Esophagus muscularis mucosa (tissue), 4 donors: ENCODE measurements at places on chromosomes 3 and 15. TPM values are rescaled to one million over a fixed set of nuclear protein-coding genes. Genes with fewer than 3 reads are reported as not detected.

GOLGA8R gene
- total RNA-seq = 2.8 TPM

EPHA3 gene
- total RNA-seq = 25.8 TPM

DNA sequence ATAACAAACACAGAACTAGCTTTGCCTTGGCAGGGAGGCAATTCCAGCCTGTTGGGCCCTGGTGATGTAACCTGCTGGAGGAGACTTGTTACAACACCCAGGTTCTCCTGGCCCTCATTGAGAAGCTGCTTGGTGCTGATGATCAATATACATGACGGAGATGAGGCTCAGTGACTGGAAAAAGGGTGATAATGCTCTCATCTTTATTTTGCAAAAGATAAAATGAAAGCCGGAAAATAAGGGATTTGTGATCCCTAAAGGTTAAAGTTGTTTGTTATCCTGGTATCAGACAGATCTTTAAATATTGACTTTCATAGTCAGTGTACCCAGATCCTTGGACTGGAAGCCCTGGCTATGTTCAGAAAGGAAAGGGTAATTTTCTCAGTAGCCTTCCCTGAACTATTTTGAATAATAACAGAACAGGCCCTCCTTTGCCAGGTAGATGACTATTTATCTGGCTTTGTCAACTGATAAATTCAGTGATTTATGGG is 118.9 kb upstream of the MEIS2 start:
- H3K4me1 ChIP-seq = no peaks in the 10 kb centered on the region
- H3K27me3 ChIP-seq = no peaks in the 10 kb centered on the region

- no peak overlapping the region for H3K27ac ChIP-seq
- H3K36me3 ChIP-seq = peaks cover 3% of the 10 kb centered on the region
- no peak for DNase-seq
- peaks cover 49% of the 10 kb centered on the region for H3K4me1 ChIP-seq
Measured at GRCh38 chr15:29802411-29802810, 19.9 kb downstream of the TJP1 start.

- peaks cover 10% of the 10 kb centered on the region for H3K27me3 ChIP-seq
- no peak overlapping the region for H3K4me3 ChIP-seq
Measured at GRCh38 chr3:38653685-38654537, 4.4 kb upstream of the SCN5A start.

GRCh38 chr3:87462228-87462627 is 185.8 kb upstream of the POU1F1 start:
- no peaks in the 10 kb centered on the region for H3K27me3 ChIP-seq
- no peak overlapping the region for H3K27ac ChIP-seq
- no peak overlapping the region for H3K4me3 ChIP-seq
- H3K4me1 ChIP-seq = no peaks in the 10 kb centered on the region
- DNase-seq = no peak

DNA sequence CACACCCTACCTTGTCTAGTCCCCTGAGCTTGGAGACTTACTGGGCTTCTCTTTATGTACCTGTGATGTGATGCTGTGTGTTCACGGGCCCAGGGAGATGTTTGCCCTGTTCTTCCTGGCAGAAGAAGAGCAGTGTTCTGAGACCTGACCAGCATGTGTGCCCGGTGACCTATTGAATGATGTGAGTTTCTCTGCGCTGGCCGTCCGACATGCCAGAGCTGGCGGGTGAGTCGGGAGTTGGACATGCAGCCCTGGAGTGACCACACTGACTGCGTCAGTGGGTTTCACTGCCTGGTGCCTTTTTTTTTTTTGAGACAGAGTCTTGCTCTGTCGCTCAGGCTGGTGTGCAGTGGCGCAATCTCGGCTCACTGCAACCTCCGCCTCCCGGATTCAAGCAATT is 42.3 kb downstream of the CGNL1 start:
- no peaks in the 10 kb centered on the region for H3K27me3 ChIP-seq
- H3K27ac ChIP-seq = no peak overlapping the region
- DNase-seq = no peak

DNA sequence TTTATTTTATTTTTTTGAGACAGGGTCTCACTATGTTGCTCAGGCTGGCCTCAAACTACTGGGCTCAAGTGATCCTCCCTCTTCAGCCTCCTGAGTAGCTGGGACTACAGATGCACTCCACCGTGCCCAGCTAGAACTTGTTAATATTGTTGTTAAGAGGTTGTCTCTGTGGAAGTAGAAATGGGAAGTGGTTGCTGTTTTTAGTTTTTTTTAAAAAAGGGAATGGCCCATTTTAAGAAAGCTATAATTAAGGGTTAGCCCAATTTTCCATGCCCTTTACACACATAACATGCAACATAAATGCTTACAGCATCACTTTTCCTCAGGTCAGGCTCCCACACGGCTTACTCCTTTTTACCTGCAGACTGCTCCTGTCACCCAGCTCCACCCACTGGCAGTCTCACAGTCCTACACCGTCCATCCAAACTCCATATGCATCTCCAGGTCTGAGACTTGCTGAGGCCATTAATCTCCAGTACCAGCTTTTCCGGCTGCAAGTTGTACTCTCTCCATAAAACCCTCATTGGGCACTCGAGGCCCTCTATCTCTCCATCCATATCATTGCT is 19.8 kb downstream of the MORC1 start:
- no peaks in the 10 kb centered on the region for H3K4me1 ChIP-seq
- H3K27me3 ChIP-seq = no peaks in the 10 kb centered on the region
- no peaks in the 10 kb centered on the region for H3K36me3 ChIP-seq
- no peak for DNase-seq
- no peak overlapping the region for H3K27ac ChIP-seq
